ENCODE measurements at places on chromosomes 1 and 21.

DNA sequence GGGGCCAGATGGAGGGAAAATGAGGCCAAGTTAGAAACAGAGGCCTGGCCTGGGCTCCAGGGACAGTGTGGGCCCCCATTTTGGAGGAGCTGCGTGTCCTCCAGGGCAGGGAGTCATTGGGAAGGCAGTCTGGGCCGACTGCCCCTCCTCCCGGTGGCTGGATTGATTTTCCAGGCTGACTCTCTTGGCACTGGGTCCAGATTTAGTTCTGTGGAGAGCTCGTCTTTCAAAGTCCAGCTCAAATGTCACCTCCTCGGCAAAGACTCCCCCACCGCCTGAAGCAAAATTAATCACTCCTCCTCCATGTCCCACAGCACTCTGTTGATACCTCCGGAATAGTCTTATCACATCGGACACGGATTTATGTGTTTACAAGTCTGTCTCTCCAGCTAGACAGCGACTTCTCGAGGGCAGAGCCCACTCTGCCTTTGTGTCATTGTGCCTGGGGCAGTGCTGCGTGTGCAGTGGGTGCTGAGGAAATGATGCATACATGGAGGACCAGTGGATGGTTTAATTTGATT is 175.1 kb downstream of the CAMTA1 start:
- DNase-seq: no peak

- no peak for DNase-seq
Observed at GRCh38 chr21:45802956-45803617, 159.6 kb downstream of the PCBP3 start.

DNA sequence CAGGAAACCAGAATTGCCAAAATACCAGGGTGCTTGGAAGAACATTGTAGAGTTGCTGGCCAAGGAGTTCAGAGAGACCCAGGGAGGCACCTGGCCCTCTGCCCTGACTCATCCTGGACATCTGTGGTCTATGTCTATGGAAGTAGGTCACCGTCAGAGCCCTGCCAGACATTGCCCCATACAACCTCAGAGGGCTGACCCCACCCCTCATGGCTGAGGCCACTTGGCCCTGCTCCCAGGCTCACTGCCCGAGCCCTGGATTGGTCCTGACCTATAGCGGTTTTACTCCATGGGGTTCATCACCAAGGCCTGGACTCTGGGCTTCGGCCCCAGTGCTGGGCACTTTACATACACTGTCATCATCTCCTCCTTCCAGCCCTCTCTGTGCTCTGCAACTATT is 233.1 kb downstream of the PTPRU start:
- no peak for DNase-seq

- DNase-seq: no peak
Observed at GRCh38 chr1:213245260-213245910, 194.3 kb downstream of the RPS6KC1 start.

DNA sequence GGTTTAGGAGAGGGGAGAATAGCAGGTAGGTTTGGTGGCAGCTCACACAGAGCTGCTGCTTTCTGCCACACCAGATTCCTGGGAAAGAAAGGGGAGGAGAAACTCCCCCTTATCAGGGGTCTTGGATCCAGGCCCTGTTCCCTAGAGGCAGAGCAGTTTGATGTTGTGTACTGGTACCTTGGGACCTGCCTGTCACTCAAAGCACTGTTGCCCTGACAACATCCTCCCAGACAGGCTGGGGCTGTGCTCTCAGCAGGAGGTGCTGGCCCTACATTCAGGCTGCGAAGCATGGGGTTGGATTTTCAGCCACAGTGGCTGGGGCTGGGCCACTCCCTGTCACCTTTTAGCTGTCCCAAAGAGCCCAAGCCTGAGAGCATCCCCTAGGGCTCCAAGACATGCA is 188.0 kb downstream of the GRIK3 start:
- DNase-seq: no peak

- DNase-seq: no peak
Observed at GRCh38 chr21:39084979-39085729, 98.1 kb downstream of the PSMG1 start.

GRCh38 chr1:182368358-182368757 is 23.2 kb downstream of the GLUL start:
- DNase-seq: no peak

GRCh38 chr1:109148987-109149561 is 35.2 kb downstream of the ELAPOR1 start:
- no peak for DNase-seq

DNA sequence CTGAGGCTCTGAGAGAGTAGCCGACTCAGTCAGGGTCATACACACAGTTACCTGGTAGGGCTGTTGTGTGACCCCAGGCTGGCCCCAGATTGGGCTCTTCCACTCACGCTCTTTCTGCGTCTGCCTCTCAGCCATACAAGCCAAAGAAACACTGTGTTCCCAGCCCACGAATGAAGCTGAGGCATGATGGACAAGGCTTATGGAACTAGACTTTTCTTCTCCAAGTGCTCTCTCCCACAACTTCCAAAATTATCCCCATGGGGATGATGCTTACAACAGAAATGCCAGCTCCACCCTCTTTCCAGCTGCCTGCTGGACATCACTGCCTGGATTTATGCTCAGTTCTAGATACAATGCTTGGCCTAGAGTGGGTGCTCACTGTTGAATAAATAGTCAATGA is 102.8 kb upstream of the JUN start:
- no peak for DNase-seq

DNA sequence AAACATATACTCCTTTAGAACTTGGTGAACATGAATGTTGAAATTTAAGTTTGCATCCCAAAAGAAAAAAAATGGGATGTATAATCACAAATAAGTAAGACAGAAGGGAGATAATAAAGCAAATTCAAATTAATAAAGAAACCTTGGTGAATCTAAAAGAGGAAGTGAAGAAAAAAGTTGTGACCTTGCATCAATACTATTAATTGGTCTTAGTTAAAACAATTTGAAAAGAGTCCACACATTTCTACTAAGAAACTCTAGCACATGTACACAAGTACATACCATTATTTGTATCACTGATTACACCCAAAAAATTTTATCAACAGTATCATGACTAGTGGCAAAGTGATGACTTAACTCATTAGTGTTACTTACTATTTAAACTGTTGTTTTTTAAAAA is 80.4 kb upstream of the SCYL3 start:
- DNase-seq: no peak

GRCh38 chr21:15293240-15293639 is 228.4 kb upstream of the NRIP1 start:
- DNase-seq: no peak

DNA sequence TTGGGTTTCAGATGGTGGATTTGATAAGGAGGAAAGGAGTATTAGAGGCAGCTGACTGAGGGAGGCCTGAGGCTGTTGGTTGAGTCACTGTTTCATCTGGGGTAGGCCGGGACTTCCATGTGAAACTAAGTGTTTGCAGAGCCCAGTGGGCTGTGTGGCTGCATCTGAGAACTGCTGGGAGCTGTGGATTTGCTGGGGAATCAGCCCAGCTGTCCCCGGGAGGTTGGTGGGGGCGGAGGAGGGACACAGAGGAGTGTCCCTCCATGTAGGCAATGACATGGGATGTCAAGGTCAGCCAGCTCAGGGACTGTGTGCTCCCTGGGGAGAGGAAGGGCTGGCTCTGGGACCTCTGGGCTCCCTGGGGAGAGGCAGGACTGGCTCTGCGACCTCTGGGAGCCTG is 36.4 kb downstream of the SLC2A7 start:
- no peak for DNase-seq
